A172 (cell line): ENCODE measurements at places on chromosomes 2 and 18. TPM values are rescaled to one million over a fixed set of nuclear protein-coding genes. Genes with fewer than 3 reads are reported as not detected.

- no peak for DNase-seq
Measured at GRCh38 chr2:108907822-108908712, 81.0 kb downstream of the EDAR start.

DNA sequence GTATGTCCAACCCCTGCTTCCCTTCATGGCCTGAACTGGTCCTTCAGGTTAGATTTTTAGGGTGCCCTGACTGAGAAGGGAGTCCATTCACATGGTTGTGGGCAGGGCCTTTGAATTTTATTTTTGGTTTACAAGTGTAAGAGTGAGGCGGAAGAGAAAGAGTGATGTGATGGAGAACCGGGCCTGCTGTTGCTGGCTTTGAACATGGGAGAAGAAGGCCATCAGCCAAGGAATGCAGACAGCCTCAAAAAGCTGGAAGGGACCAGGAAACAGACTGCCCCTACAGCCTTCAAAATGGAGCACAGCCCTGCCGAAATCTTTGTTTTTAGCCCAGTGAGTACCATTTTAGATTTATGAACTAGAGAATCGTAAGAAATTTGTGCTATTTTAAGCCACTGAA is 105.0 kb downstream of the CDK15 start:
- no peak for DNase-seq

DNA sequence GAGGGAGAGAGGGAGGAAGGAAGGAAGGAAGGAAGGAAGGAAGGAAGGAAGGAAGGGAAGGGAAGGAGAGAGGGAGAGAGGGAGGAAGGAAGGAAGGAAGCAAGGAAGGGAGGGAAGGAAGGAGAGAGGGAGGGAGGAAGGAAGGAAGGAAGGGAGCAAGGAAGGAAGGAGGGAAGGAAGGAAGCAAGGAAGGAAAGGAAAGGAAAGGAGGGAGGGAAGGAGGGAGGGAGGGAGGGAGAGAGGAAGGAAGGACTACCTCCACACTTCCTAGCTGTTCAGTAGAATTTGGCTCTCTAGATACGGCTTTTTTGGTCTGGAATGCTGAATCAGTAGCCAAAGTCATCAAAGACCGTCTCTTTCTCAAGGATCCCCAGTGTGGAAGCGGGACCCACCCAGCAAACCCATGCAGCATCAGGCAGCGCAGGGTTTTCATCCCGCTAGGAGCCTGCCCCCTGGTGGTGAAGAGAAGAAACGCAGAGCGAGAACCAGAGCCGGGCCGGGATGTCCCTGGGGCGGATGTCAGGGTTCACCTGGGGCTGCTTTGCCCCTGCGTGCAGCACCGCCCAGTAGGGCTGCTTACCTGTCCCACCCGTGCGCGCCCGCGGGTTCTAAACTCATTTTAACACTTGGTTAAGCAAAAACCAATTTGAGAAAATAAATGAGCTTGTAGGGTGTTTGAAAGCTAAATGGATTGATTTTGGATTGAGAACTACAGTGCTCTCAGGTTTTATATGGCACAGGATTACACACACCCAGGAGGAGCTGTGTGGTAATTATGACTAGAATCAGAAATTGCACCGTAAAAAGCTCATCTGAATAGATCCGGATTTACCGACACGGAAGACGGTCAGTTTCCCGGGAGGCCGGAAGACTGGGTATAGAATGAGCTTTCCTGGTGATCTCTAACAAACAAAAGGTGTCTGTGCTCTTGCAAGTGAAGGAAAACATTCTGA is 48.1 kb upstream of the ARL4C start:
- DNase-seq, result peak; percentile 70

GRCh38 chr2:210203147-210203546 is 22.1 kb downstream of the ACADL start:
- no peak for DNase-seq

DNA sequence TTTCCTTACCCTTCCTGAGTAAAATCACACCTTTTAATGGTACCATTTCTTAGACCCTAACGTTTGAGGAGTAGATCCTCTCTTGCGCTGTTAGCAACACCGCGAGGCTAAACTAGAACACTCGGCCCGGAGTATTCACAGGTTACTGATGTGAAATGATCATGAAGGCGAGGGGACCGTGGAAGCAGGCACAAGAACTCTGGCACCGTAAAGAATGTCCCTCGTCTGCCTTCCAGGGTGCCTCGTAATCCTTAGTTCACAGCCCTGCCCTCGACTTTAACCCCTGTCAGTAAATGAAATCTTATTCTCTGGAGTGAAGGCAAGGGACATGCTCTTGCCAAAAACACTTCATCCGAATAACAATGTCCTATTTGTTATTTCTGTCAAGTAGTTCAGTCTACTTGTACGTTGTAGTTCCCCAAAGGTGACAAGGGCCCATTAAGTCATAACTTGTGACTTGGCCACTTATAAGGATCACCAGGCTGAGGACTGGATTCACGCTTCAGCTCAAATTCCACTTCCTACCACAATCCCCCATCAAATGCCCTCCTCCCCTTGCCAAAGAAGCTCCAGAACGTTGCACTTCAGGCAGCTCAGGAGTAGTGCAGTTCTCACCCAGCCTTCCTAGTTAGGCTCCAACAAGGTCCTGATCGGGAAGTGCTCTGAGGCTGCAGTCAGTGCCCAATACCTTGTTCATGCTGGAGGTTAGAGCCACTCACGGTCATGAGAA is 43.3 kb upstream of the ITM2C start:
- DNase-seq, result no peak

DNA sequence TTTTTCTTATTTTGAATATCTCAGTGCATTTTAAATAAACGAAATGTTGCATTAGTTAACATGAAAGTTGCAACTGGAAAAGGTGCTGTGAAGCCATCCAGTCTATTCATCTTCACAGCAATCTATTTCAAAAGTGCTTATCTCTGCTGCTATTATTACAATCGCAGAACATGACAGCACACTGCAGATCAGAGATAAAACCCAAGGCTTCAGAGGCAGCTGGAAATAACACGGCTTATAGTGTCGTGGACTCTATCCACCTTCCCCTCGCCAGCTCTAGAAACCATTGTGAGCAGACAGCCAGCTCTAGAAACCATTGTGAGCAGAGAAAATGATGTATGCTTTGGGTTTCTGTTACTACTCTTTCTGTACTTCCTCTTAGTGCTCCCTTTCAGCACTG is 1140.8 kb upstream of the CELF4 start:
- no peak for DNase-seq

DNA sequence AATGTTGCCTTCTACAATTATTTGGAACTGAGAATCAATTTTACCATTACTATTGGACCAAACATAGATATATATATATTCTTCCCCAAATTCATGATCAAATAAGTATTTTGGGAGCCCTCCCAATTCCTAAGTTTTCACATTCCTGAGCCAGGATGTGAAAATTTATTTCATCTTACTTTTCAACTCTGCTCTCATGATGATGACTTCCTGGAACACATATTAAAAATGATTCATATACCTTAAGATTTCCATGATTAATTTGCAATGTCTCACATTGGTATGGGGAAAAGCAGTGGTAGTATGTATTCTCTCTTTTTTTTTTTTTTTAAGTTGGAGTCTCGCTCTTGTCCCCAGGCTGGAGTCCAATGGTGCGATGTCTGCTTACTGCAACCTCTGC is 596.1 kb upstream of the ZEB2 start:
- DNase-seq, result no peak

GRCh38 chr18:676069-676468 is 18.6 kb downstream of the TYMS start:
- no peak for DNase-seq

GRCh38 chr2:217014328-217015105 is 154.7 kb upstream of the TNP1 start:
- DNase-seq, result no peak

- no peak for DNase-seq
Measured at GRCh38 chr18:55084550-55084949, 125.3 kb upstream of the CCDC68 start.

DNA sequence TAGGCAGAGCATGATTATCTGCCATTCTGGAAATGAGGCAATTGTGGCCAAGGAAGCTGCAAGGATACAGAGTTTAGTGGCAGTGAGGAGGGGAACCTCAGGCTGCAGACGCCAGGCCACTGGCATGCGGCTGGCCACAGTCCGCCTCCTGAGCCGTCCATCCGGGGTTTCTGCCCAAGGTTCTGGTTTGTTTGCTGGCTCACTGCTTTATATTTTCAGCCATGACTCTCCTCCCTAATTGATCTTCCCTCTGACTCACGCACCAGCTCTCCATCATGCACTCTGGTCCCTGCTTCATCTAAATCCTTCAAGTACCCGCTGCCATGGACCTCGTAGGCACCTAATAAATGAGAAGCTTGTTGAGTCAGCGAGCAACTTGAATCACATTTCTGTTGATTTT is 107.8 kb upstream of the REV1 start:
- peak; percentile 68 for DNase-seq

GRCh38 chr2:71878626-71879508 is 268.8 kb downstream of the CYP26B1 start:
- DNase-seq, result no peak

NCL gene
- total RNA-seq, result 217 and 344 TPM in 2 replicates

DNA sequence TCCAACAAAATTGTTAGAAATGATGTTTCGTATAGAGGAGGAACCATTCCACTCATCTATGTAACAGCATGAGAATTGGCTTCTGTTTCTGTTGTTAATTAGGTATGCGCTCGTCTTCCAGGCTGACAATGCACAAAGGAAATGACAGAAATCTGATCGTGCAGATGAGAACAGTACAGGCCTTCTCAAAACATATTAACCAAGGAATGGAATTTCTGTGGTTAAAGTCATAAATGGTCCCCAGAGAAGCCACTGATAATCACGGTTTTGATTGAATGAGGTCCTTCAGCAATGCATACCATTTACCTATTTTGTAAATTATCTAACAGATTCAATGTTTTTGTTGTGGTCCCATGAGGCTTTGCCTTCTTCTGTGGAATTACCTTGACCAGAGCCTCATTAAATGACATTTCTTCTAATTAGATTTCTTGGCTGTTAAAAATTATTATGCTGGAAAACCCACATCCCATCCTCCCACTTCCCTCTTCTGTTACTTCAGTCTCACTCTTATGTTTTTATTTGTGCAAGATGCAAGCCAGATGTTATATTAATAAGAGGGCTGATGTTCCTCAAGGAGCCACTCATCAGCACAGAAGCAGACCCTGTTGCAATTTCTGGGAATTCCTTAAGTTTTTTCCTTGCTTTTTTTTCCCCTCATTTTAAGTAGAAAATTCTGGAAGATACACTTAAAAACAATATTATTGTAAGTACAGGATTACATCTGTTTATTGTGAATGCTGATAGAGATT is 395.8 kb downstream of the PID1 start:
- peak; percentile 26 for DNase-seq

DNA sequence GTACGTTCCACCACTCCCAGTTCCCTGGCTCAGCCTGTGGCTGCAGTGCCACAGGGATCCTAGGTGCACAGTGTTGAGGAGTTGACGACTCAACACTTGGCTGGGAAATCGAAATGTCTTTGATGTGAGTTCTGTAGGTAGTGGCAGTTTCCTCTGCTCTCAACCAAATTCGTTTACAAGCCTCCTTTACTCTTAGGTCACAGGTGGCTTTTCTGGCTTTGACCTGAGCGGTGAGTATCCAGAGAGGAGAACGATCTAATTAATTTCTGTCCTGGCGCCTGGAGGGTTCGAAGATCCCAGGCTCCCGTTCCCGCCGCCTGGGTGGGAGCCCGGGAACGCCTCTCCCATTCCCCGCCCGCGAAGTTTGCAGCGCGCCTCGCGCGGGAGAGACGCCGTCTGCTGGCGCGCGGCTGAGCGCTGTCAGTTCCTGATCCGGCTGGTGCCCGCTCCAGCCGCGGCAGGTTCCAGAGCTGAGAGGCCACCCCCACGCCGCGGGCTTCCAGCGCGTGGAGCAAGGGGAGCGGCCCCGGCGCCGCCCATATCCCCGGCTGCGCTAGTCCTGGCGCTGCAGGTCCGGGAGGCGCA is at the start of gene LAMA3:
Gene LAMA3 (plus strand): TSS at position 423 of the 585 bp plus-strand sequence. CDS start 231 bp downstream, outside the sequence.
- DNase-seq, result peak; percentile 40

PAIP2B gene
- total RNA-seq, result 0.28 and 1.1 TPM in 2 replicates

EVA1A gene
- 24.6 and 38.3 TPM in 2 replicates for total RNA-seq

EEF1B2 gene
- 616 and 655 TPM in 2 replicates for total RNA-seq

- DNase-seq, result no peak
Measured at GRCh38 chr2:127101756-127102477, 5.0 kb downstream of the BIN1 start.

DNA sequence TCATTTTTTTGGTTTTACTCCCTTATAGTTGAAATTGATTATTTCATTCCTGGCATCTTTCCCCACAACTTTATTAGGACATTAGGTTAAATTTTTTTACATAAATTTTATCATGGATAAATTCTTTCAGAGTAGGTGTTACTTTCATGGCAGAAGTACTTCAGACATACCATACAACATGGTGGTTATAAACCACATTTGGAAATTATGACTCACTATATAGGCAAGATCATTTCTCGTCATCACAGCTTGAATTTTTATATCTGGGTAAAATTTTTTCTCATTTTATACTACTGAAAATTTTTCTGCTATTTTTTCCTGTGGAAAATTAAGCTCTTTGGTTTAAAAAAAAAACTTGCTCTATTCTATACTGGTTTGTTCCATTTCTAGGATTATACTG is 111.9 kb upstream of the COL5A2 start:
- no peak for DNase-seq

DNA sequence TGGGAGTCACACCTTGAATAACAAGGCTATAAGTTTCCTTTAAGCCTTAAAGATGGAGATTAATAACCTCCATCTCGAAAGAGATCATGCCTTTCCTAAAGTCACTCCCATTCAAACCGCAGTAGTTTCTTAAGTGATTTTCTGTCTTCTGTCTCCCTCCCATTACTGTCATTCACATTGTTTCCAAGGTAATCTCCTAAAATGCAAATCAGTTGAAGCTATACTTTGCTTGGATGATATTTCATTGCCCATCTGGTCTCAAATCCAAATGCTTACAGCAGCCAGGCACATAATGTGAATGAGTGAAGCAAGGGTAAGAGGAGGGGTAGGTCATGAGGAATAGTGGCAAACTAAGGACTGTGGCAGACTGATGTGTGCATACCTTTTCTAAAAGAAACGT is 116.4 kb downstream of the CCDC141 start:
- DNase-seq, result no peak

FLACC1 gene
- total RNA-seq, result not detected in 2 replicates

DNA sequence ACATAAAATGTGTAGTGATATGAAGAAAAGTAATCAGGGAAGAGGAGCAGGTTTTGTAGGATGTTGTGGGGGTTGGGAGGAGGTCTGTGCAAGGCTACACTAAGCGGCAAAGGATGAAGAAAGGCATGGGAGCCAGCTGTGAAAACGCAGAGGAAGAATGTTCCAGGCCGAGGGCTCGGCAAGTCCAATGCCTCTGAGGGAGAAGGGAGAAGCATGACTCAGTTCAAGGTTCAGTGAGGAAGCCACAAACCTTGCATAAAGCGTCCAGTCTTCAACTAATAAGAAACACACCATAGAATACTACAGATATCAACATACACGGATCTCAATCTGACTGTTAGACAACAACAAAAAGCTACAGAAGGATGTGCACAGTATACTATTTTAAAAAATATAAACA is 16.2 kb downstream of the EPB41L3 start:
- DNase-seq, result no peak

L3MBTL4 gene
- not detected in 2 replicates for total RNA-seq

ZNF2 gene
- 4.1 and 6.7 TPM in 2 replicates for total RNA-seq

PCBP1 gene
- 24.3 and 26.3 TPM in 2 replicates for total RNA-seq
